Activated CD4-positive, alpha-beta T cell treated with anti-CD3 and anti-CD28 coated beads, Interleukin-2, amount 50 U/mL, for 24 hours (primary cell): ENCODE measurements at places on chromosomes 1 and 21.

DNA sequence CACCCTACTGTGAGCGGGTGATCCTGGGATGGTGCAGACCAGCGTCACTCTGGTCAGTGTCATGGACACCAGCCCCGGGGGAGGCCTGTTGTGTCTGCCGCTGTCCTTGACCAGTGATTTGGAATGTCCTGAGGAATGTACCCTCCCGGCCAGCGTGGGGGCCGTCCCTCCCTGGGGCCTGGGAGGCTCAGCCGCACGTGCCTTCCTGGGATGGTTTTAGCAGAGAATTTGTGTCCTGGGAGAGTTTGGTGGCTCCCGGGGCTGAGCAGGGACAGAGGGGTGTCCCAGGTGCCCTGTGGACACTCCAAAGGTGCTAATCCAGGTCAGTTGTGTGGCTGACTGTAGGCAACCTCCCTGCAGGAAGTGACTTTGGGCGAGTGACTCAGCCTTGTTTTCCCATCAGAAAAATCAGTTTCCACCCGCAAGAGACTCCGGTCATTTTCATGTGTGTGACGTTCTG is 6.2 kb downstream of the ARHGEF16 start:
- no peak for DNase-seq

DNA sequence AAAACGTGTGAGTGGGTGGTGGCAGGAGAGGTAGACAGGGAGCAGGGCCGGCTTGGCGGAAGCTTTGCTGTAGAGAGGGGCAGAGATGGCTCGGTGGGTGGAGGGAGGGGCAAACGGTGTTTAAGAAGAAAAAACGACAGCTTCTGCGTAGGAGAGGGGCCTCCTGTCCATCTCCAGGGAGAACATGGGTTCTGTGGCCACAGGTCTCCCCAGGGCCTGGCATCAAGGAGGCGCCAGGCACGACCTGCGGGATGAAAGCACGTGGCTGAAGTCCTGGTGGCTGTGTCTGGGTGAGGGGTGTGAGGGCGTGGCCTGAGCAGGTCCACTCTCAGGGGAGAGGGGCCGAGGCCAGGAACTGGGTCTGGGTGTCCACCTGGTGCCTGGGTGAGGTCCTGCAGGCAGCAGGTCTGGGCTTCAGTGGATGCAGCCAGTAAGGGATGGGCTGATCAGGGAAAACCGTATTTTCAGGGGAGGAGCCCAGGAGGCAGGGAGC is 940 bp upstream of the PRKCZ start:
- DNase-seq = no peak

GRCh38 chr1:90955769-90956168 is 66.1 kb downstream of the ZNF644 start:
- no peak for DNase-seq

DNA sequence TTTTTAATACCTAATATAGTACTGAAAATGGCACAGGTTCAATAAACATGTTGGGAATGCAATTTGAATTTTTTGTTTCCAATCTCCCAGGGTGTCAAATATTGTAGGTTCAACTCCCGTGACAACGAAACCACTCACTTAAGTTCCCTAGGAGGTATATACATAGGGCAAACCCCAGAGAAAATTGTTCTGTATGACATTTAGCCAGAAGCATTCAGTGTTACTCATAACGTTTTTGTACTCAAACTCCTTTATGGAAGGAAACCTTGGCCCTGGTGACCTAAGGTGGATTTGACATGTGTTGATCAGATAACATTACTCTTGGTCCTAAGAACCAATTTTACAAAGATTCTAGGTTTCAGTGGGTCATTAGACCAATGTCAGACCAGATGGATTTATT is 110.6 kb downstream of the USP25 start:
- no peak for DNase-seq
